Right lobe of liver (tissue), 6 donors: ENCODE measurements at places on chromosomes 2 and 18. TPM values are rescaled to one million over a fixed set of nuclear protein-coding genes. Genes with fewer than 3 reads are reported as not detected.

DNA sequence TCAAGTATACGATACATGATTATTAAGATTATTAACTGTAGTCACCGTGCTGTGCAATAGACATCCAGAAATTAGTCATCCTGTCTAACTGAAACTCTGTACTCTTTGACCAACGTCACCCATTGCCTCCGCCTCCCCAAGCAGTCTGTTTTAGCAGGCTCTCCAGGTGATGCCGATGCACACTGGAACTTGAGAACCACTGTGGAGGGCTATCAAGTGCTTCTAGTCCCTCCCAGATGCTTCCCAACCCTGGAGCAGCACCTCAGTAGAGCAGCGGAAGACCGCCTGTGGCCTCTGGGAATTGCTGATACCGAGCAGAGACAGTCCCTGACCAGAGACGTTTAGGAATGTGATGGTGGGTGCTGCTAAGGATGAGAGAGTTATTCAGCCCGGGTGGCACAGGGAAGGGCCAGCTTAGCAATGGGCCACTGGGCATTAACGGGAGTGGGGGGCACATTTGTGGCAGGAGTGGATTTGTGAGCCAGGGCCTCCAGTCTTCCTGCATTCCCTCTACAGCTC is 50.7 kb downstream of the LIPG start:
- no peaks in the 10 kb centered on the region for H3K36me3 ChIP-seq
- H3K4me3 ChIP-seq, result no peak overlapping the region
- H3K4me1 ChIP-seq, result no peaks in the 10 kb centered on the region

PSD4 gene
- 55.5 TPM for total RNA-seq

- H3K4me3 ChIP-seq, result no peak overlapping the region
- no peak for DNase-seq
- no peaks in the 10 kb centered on the region for H3K36me3 ChIP-seq
- H3K27ac ChIP-seq, result no peak overlapping the region
- H3K4me1 ChIP-seq, result no peaks in the 10 kb centered on the region
Measured at GRCh38 chr2:142599504-142599903, 278.0 kb upstream of the KYNU start.

GRCh38 chr18:57439985-57440330 is 4.8 kb downstream of the ONECUT2 start:
- no peak for DNase-seq
- H3K36me3 ChIP-seq, result no peaks in the 10 kb centered on the region
- H3K27ac ChIP-seq, result no peak overlapping the region
- H3K4me1 ChIP-seq, result peaks cover 21% of the 10 kb centered on the region

DNA sequence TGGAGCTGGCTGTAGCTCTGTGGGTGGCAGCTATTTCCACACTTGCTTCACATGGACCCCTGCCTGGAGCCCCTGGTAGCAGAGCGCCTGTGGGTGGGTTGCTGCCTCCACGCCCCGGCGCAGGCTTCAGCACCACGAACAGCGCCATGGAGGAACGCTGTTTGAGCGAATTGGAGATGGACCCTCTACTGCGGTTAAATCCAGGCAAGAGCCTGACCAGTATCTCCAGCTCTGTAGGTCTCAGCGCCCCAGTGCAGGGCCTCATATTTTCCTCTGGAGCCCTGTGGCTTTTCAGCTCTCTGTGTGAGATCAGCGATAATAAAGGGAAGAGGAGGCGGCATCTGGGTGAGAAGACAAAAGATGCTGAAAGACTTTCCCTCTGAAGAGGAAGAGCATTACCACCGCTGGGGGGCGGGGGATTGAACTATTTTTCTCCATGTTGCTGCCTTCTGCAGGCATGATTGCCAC is 12.0 kb downstream of the ONECUT2 start:
- peak; percentile 72 for DNase-seq
- H3K36me3 ChIP-seq, result no peaks in the 10 kb centered on the region
- no peak overlapping the region for H3K27ac ChIP-seq
- peaks cover 44% of the 10 kb centered on the region for H3K4me1 ChIP-seq
- no peaks in the 10 kb centered on the region for H3K27me3 ChIP-seq

- no peaks in the 10 kb centered on the region for H3K4me1 ChIP-seq
- no peak for DNase-seq
- no peaks in the 10 kb centered on the region for H3K27me3 ChIP-seq
- H3K27ac ChIP-seq, result no peak overlapping the region
- H3K4me3 ChIP-seq, result no peak overlapping the region
Measured at GRCh38 chr18:55073116-55073515, 113.9 kb upstream of the CCDC68 start.

DNA sequence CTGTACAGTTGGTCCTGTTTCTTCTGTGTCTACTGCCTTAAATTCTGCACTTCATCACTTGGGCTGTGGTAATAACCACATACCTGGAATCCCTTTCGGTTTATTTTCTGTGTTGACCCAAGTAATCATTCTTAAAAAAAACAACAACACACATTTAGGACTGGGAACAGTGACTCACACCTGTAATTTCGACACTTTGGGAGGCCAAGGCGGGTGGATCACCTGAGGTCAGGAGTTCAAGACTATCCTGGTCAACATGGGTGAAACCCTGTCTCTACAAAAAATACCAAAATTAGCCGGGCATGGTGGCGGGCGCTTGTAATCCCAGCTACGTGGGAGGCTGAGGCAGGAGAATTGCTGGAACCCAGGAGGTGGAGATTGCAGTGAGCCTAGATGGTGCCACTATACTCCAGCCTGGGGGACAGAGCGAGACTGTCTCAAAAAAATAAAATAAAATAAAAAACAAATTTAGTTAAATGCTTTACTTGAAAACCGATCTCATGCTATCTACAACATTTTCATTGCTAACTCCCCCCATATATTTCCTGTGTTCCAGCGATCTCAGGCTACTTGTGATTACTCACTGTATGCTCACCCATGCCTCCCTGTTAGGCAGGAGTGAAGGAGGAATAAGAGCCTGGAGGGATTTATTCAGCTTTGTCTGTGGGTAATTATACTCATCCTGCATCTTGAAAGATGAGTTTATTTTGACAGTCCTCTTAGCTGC is 18.2 kb downstream of the ACSL3 start:
- no peak for DNase-seq
- H3K4me3 ChIP-seq, result no peak overlapping the region
- H3K27ac ChIP-seq, result no peak overlapping the region
- H3K4me1 ChIP-seq, result peaks cover 8% of the 10 kb centered on the region

LYPD6 gene
- 0.26 TPM for total RNA-seq

- no peak overlapping the region for H3K4me3 ChIP-seq
- DNase-seq, result no peak
- H3K4me1 ChIP-seq, result no peaks in the 10 kb centered on the region
- H3K36me3 ChIP-seq, result no peaks in the 10 kb centered on the region
- H3K27me3 ChIP-seq, result no peaks in the 10 kb centered on the region
- no peak overlapping the region for H3K27ac ChIP-seq
Measured at GRCh38 chr2:171557363-171557762, 35.1 kb downstream of the CYBRD1 start.

CDH19 gene
- 4.6 TPM for total RNA-seq

GALR1 gene
- not detected for total RNA-seq

- H3K27me3 ChIP-seq, result no peaks in the 10 kb centered on the region
- DNase-seq, result no peak
- no peaks in the 10 kb centered on the region for H3K36me3 ChIP-seq
- H3K27ac ChIP-seq, result no peak overlapping the region
- H3K4me1 ChIP-seq, result no peaks in the 10 kb centered on the region
- no peak overlapping the region for H3K4me3 ChIP-seq
Measured at GRCh38 chr18:75926811-75927210, 499.3 kb upstream of the SMIM21 start.

- peaks cover 13% of the 10 kb centered on the region for H3K4me1 ChIP-seq
- peak overlapping the region; percentile 70 for H3K27ac ChIP-seq
- no peaks in the 10 kb centered on the region for H3K27me3 ChIP-seq
- no peak for DNase-seq
- H3K4me3 ChIP-seq, result no peak overlapping the region
- H3K36me3 ChIP-seq, result no peaks in the 10 kb centered on the region
Measured at GRCh38 chr2:177972123-177972522, 100.5 kb downstream of the PDE11A start.

- no peak overlapping the region for H3K27ac ChIP-seq
- H3K27me3 ChIP-seq, result no peaks in the 10 kb centered on the region
- H3K36me3 ChIP-seq, result no peaks in the 10 kb centered on the region
- no peak overlapping the region for H3K4me3 ChIP-seq
- DNase-seq, result no peak
Measured at GRCh38 chr18:28494151-28494550, 317.2 kb upstream of the CDH2 start.

RGPD8 gene
- 6.6 TPM for total RNA-seq

CD28 gene
- total RNA-seq, result 0.24 TPM

- DNase-seq, result no peak
- H3K36me3 ChIP-seq, result no peaks in the 10 kb centered on the region
- H3K4me3 ChIP-seq, result no peak overlapping the region
- H3K4me1 ChIP-seq, result no peaks in the 10 kb centered on the region
- no peaks in the 10 kb centered on the region for H3K27me3 ChIP-seq
- H3K27ac ChIP-seq, result no peak overlapping the region
Measured at GRCh38 chr18:79459946-79460480, 64.3 kb downstream of the NFATC1 start.

DNA sequence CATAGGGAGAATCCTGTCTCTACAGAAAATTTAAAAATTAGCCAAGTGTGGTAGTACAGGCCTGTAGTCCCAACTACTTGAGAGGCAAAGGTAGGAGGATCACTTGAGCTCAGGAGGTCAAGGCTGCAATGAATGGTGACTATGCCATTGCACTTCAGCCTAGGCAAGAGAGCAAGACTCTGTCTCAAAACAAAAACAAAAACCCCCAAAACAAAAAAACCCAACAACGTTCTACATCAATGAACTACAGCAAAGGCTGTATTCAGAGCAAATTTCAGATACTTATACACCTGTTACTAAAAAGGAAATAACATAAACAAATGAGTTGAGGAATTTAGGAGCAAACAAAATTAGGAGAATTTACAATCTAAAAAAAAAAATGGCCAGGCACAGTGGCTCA is 22.6 kb downstream of the YES1 start:
- H3K36me3 ChIP-seq, result no peaks in the 10 kb centered on the region
- no peaks in the 10 kb centered on the region for H3K27me3 ChIP-seq
- no peak overlapping the region for H3K4me3 ChIP-seq
- no peak overlapping the region for H3K27ac ChIP-seq
- no peak for DNase-seq

DNA sequence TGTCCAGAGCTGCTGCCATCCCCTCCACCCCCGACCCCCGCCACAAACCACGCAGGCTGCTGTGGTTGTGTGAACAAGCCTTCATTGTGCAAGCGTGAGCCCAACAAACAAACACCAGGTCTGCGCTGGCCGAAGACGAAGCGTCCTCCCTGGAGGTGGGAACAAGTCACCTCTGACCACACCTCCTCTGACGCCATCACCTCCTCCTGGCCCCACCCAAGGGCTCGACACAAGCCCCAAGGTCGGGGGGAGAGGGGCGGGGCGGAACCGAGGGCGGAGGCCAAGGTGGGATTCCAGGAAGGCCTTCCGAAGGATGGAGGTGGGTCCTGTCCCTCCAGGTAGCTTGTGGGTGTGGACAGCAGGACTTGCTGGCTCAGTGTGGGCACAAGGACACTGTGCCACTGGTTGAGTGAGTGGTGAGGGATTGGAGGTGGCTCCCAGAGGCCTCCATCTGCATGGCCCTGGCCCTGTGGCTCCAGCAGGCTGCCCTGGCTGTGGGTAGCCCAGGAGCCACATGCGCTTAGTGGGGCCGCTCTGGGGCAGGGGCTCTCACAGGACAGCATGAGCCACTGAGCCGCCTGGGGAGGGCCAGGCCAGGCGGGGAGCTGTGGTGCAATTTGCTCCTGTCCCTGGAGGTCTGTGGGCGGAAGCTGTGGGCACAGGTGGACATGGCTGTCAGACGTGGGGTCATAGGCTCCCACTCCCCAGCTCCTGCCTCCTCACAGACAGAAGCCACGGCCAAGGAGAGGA is 7.4 kb upstream of the GPR17 start:
- H3K27me3 ChIP-seq, result no peaks in the 10 kb centered on the region
- DNase-seq, result no peak
- no peaks in the 10 kb centered on the region for H3K36me3 ChIP-seq
- H3K4me3 ChIP-seq, result no peak overlapping the region

DNA sequence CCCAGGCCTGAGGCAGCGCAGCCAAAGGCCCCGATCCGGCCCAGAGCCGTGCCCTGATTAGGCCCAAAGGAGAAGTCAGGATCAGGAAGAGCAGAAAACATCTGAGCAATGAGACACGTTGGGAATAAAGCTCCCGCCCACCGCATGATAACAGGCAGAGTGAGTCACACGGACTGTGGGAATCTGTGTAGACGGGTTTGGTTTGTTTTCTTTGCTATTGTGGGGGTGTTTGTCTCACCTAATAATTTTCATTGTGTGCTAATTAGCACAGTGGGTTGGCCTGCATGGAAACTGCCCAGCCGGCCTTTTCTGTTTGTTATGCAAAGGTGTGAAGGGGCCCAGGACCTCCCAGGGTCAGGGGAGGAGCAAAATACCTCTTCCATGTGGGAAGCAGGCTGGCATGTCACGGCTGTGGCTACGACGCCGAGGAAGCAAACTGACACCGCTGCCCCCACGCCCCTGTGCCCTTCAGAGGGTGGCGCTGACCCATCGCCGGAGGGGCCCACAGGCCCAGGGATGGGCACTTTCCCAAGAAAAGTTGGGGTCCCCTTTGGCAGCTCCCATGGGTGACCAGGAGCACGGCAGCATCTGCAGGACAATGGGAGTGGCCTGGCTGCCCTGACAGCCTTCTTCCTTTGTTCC is 68.4 kb upstream of the CTDP1 start:
- H3K27ac ChIP-seq, result no peak overlapping the region
- H3K4me3 ChIP-seq, result no peak overlapping the region
- no peaks in the 10 kb centered on the region for H3K36me3 ChIP-seq
- H3K27me3 ChIP-seq, result no peaks in the 10 kb centered on the region

- no peaks in the 10 kb centered on the region for H3K36me3 ChIP-seq
- peaks cover 12% of the 10 kb centered on the region for H3K4me1 ChIP-seq
- DNase-seq, result no peak
- H3K4me3 ChIP-seq, result no peak overlapping the region
Measured at GRCh38 chr2:224333726-224334482, 68.0 kb downstream of the FAM124B start.

DNA sequence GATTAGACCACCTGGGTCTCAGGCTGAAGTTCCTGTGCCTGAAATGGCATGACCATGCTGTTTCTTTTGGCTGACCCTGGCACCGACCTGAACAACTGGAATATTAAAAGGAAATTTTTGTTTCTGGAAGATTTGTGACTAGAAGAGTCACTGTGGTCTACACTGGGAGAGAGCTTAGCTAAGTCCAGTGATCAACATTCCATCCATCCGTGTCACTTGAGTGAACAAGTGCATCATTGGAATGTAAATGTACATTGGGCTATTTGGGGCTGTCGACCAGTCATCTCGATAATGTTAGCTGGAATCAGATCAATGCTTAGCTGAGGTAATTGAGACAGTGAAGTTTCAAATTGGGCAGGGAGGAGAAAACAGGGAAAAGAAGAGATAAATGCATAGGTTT is 95.4 kb upstream of the CCDC85A start:
- H3K36me3 ChIP-seq, result no peaks in the 10 kb centered on the region
- H3K4me1 ChIP-seq, result no peaks in the 10 kb centered on the region
- no peak overlapping the region for H3K4me3 ChIP-seq
- H3K27ac ChIP-seq, result no peak overlapping the region
- no peaks in the 10 kb centered on the region for H3K27me3 ChIP-seq

GPATCH11 gene
- 3.3 TPM for total RNA-seq

ARHGAP15 gene
- total RNA-seq, result 4.4 TPM

SERPINB5 gene
- total RNA-seq, result not detected

GRCh38 chr2:238409341-238410199 is 17.2 kb upstream of the ASB1 start:
- no peaks in the 10 kb centered on the region for H3K36me3 ChIP-seq
- H3K27ac ChIP-seq, result no peak overlapping the region
- no peak for DNase-seq
- no peaks in the 10 kb centered on the region for H3K27me3 ChIP-seq

CYTIP gene
- 6.0 TPM for total RNA-seq

SPIRE1 gene
- total RNA-seq, result 17.6 TPM

- H3K4me3 ChIP-seq, result no peak overlapping the region
- no peaks in the 10 kb centered on the region for H3K36me3 ChIP-seq
- no peaks in the 10 kb centered on the region for H3K27me3 ChIP-seq
Measured at GRCh38 chr18:71798986-71799673, 745.0 kb downstream of the CBLN2 start.

ACTR3 gene
- 58.7 TPM for total RNA-seq

SLC35G4 gene
- total RNA-seq, result not detected
